ENCODE measurements at places on chromosomes 13 and 19. TPM values are rescaled to one million over a fixed set of nuclear protein-coding genes. Genes with fewer than 3 reads are reported as not detected.

Gene LRRC4B
- total RNA-seq, result under 0.01 TPM

Gene SIGLEC12
- not detected for total RNA-seq

Gene SIGLECL1
- total RNA-seq, result not detected

Gene C5AR1
- total RNA-seq, result not detected

Gene EMP3
- 227 TPM for total RNA-seq

Gene NLRP9
- not detected for total RNA-seq

Gene NBEA
- total RNA-seq, result 0.31 TPM

Gene HSH2D
- not detected for total RNA-seq

Gene ZNF93
- 7.6 TPM for total RNA-seq

All from melanocyte of skin (primary cell).